Stimulated activated CD8-positive, alpha-beta memory T cell treated with anti-CD3 and anti-CD28 coated beads, Interleukin-4, amount 100 ng/mL, for 1 hour (primary cell): ENCODE measurements at places on chromosomes 12 and 14.

- DNase-seq: no peak
Measured at GRCh38 chr14:30330445-30330844, 228.5 kb upstream of the G2E3 start.

DNA sequence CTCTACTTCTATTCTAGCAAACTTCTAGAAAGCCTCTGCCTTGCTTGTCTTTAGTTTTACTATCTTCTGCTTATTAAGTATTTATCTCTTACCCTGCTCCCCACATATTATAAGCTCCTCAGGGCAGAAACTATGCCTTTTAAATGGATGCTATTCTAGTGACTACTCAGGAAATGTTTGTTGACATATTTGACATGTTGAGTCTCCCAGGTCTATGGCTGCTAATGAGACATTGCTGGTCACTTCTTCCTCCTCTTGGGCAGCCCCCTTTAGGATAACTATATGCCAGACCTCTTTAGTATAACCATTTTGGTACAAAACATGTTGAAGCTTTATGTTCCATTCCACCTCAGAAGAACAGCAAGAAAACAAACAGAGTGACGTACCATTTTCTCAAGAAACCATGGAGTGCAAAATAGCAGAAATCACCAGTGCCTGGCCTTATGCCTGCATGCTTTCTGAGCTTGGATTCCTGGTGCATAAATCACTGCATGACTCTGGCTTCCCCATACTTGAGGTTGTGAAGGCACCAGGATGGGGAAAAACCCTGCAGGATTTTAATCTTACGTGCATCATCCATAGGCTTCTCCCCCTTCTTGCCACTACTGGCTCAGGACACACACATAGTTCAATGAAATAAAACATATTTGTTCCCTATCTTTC, 202.6 kb downstream of the TMX1 start:
- DNase-seq: no peak

DNA sequence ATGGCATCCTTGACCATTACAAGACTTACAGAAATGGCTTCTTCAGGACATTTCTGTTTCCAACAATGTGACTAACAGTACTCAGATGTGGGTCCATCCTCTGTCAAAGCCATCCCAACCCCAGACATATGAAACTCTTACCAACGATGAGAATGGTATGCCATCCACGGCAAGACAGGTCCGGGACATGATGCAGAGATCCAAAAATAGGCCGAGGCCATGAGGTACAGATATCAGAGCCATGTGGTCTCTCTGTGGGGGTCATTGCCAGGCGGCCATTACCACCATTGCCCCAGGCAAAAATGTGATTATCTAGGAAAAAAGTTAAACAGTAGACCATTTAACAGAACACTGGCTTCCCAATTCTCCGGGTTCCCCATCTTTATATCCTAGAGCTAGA, 27.5 kb downstream of the ZC2HC1C start:
- no peak for DNase-seq

DNA sequence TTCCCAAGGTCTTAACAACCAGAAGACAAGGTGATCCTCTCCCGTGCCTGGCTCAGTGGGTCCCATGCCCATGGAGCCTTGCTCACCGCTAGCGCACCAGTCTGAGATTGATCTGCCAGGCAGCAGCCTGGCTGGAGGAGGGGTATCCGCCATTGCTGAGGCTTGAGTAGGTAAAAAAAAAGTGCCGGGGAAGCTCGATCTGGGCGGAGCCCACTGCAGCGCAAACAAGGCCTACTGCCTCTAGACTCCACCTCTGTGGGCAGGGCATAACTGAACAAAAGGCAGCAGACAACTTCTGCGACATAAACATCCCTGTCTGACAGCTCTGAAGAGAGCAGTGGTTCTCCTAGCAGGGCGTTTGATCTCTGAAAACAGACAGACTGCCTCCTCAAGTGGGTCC, 104.0 kb downstream of the C14orf39 start:
- no peak for DNase-seq
